ENCODE measurements at places on chromosomes 5 and 9. TPM values are rescaled to one million over a fixed set of nuclear protein-coding genes. Genes with fewer than 3 reads are reported as not detected.

DNA sequence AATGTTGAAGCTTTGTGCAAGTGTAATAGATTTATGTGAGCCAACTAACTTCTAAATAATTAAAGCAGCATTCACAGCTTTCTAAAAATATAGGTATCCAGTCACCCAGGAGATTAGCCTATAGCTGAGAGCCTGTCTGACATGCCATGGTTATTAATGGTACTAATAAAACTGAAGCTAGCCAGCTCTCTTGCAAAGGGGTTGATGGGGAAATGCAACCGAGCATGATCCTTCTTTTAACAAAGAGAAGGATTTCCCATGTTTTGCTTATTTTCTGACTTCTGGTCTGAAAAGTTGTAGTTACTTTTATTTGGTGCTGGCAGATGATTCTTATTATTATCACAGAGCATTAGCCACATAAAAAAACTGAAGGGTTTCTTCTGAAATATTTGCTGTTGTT, 488.7 kb upstream of the CYLC2 start:
- H3K4me1 ChIP-seq, result no peaks in the 10 kb centered on the region
- no peak for DNase-seq
- no peak overlapping the region for H3K4me3 ChIP-seq
- no peak overlapping the region for H3K27ac ChIP-seq
- no peaks in the 10 kb centered on the region for H3K36me3 ChIP-seq

DNA sequence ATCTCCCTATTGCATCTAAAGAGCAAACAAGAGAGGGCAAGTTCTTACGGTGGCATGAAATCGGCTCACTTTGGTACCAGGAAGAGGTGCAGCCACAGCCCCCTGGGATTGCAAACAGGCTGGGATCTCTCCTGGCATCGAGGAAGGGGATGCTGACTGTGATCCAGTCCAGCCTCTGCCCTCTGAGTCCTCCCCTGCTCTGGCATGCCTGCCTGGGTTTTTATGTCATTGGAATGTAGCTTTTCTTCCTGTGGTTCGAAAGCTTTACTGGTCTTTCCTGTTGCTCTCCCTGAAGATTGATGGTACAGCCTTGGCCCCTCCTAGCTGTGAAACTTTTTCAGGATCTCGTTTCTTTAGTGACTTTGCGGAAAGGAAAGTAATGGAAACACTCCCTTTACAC, 6.6 kb downstream of the SLC46A2 start:
- H3K4me1 ChIP-seq, result no peaks in the 10 kb centered on the region
- H3K36me3 ChIP-seq, result no peaks in the 10 kb centered on the region
- H3K27me3 ChIP-seq, result no peaks in the 10 kb centered on the region
- H3K27ac ChIP-seq, result no peak overlapping the region
- no peak for DNase-seq

- H3K36me3 ChIP-seq, result no peaks in the 10 kb centered on the region
- no peak for DNase-seq
- H3K4me1 ChIP-seq, result peaks cover 42% of the 10 kb centered on the region
- H3K27ac ChIP-seq, result peak overlapping the region; percentile 81
- peaks cover 39% of the 10 kb centered on the region for H3K27me3 ChIP-seq
Measured at GRCh38 chr5:139651043-139651834, 3.1 kb downstream of the CXXC5 start.

DNA sequence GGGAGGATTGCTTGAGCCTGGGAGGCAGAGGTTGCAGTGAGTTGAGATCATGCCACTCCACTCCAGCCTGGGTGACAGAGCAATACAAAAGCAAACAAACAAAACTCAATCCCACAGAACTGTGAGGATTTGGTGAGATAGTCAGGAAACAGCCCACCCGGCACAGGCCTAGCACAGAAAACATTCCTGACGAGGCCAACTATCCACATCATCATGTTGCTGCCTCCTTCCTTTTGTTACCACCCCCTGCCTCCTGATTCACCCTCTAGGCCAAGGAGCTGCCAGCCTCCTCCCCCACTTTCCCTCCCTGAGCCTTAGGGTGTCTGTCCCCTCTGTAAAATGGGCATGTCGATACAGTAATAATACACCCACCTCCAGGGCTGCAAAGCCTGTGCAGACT, 39.0 kb downstream of the STK10 start:
- peaks cover 95% of the 10 kb centered on the region for H3K4me1 ChIP-seq
- no peak for DNase-seq
- no peaks in the 10 kb centered on the region for H3K27me3 ChIP-seq
- H3K27ac ChIP-seq, result no peak overlapping the region

DNA sequence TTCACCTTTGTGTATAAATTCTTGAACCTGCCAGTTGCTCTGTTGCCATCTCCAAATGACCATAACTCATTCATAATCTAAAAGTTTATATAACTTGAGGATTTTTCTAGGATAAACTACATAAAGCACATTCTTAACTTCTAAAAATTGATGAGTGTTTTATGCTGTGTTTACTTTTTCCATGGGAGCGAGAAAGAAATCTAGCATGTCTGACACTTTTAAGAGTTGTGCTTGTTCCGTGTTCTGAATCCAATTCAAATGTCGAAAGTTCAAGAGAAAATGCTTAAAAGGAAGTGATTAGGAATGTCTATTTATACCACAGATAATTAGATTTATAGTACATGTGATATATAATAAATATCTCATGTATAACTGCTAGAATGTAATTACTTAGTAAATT, 154.4 kb downstream of the DEPDC1B start:
- no peaks in the 10 kb centered on the region for H3K27me3 ChIP-seq
- no peak overlapping the region for H3K4me3 ChIP-seq
- H3K27ac ChIP-seq, result no peak overlapping the region
- no peaks in the 10 kb centered on the region for H3K4me1 ChIP-seq
- no peaks in the 10 kb centered on the region for H3K36me3 ChIP-seq

Gene EGFLAM
- not detected for total RNA-seq

GRCh38 chr9:3916411-3916810, 383.5 kb downstream of the GLIS3 start:
- DNase-seq, result no peak
- no peak overlapping the region for H3K4me3 ChIP-seq
- no peaks in the 10 kb centered on the region for H3K4me1 ChIP-seq
- no peaks in the 10 kb centered on the region for H3K27me3 ChIP-seq

- H3K4me1 ChIP-seq, result no peaks in the 10 kb centered on the region
- no peak for DNase-seq
- no peaks in the 10 kb centered on the region for H3K36me3 ChIP-seq
Measured at GRCh38 chr9:114524247-114524681, 19.0 kb upstream of the WHRN start.

Gene CDH12
- total RNA-seq, result not detected

DNA sequence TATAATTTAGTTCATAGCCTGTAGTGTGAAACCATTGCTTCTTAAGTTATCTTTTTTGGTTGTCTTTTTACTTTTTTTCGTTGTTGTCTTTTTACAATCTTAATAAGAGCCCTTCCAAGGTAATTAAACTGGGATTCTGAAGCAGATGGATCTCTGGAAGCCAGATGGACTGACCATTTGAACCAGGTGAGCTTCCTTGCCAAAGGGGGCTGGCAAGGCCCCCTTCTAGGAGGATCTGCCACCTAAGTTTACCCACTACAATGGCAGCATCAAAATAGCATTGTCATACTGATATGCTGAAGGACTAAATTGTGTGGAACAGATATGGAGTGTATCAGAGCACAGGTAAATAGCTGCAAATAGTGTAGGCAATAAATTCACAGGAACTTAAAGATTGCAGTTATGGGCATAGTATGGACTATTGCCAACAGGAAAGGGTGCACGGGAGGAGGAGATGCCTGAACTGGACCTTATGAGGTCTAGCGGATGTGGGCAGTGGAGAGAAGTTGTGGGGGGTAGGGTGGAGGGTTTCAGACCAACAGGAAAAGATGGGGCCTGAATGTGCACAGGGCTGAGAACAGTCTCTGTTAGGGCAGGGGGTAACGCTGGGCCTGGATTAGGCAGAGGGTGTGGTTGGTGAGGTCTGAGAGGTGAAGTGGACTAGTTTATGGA, 61.5 kb upstream of the CTXN3 start:
- H3K4me1 ChIP-seq, result no peaks in the 10 kb centered on the region
- no peak overlapping the region for H3K27ac ChIP-seq
- H3K27me3 ChIP-seq, result no peaks in the 10 kb centered on the region
- H3K4me3 ChIP-seq, result no peak overlapping the region
- no peak for DNase-seq

Gene KIAA0825
- 1.5 TPM for total RNA-seq

DNA sequence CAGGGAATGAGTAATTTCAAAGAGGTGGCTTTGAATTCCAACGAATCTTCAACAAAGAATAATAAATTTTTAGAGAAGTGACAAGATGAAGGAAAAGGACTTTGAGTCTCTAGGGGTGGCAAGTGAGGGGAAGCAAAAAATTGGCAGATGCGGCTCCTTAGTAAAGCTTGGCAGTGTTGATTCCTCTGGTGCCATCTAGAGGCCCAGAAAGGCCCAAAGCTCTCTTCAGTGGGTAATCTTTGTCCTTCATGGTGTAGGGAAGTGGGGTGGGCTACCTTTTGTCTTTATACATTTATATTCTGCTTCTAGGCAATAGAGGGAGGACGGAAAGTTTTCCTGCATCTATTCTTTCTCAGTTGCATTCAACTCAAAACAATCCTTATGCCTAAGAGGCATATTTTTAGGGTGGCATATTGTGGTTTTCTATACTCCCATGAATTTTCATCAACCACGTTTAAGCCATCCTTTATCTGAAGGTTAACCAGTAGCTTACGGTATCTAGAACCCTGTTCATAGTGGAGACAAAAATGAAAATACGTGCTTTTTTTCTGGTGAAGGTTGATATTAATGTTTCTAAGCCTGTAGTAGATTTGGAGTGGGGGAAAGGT, 17.5 kb upstream of the ROPN1L start:
- H3K27ac ChIP-seq, result no peak overlapping the region
- H3K4me3 ChIP-seq, result no peak overlapping the region
- peaks cover 5% of the 10 kb centered on the region for H3K4me1 ChIP-seq
- no peaks in the 10 kb centered on the region for H3K27me3 ChIP-seq
- H3K36me3 ChIP-seq, result peaks cover 39% of the 10 kb centered on the region
- DNase-seq, result no peak

Gene FGF10
- not detected for total RNA-seq

- no peak overlapping the region for H3K27ac ChIP-seq
- no peaks in the 10 kb centered on the region for H3K27me3 ChIP-seq
- H3K4me3 ChIP-seq, result no peak overlapping the region
- no peaks in the 10 kb centered on the region for H3K36me3 ChIP-seq
- no peak for DNase-seq
Measured at GRCh38 chr5:126341906-126342630, 81.1 kb upstream of the GRAMD2B start.

GRCh38 chr5:68661237-68661636, 432.6 kb upstream of the SLC30A5 start:
- H3K36me3 ChIP-seq, result no peaks in the 10 kb centered on the region
- no peak for DNase-seq
- H3K27ac ChIP-seq, result no peak overlapping the region
- no peaks in the 10 kb centered on the region for H3K27me3 ChIP-seq
- no peaks in the 10 kb centered on the region for H3K4me1 ChIP-seq

Gene NSA2
- 167 TPM for total RNA-seq

GRCh38 chr5:159725475-159725874, 190.8 kb upstream of the ADRA1B start:
- no peak overlapping the region for H3K27ac ChIP-seq
- no peaks in the 10 kb centered on the region for H3K27me3 ChIP-seq
- no peak overlapping the region for H3K4me3 ChIP-seq
- H3K36me3 ChIP-seq, result no peaks in the 10 kb centered on the region

DNA sequence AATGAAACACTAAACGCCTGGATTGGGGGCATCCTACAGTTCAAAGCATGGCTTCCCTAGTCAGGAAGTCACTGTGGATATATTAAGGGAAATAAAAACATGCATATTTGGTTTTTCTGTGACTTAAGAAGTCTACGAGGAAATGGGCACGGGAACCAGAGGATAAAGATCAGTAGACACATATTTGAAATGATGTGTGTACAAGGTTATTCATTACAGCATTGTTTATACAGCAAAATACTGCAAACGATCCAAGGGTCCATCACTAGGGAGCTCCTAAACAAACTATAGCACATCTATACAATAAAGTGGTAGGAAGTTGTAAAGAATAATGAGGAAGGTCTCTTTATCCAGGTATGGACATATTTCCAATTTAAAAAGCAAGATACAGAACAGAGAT, 71.8 kb downstream of the EFNA5 start:
- no peaks in the 10 kb centered on the region for H3K36me3 ChIP-seq
- no peak overlapping the region for H3K4me3 ChIP-seq
- no peak for DNase-seq
- H3K27me3 ChIP-seq, result no peaks in the 10 kb centered on the region
- no peaks in the 10 kb centered on the region for H3K4me1 ChIP-seq

Gene LCN9
- not detected for total RNA-seq

Gene BRINP1
- total RNA-seq, result not detected

Gene GLDC
- 3.1 TPM for total RNA-seq

GRCh38 chr9:23153058-23153457, 673.0 kb downstream of the ELAVL2 start:
- no peaks in the 10 kb centered on the region for H3K36me3 ChIP-seq
- no peak for DNase-seq

DNA sequence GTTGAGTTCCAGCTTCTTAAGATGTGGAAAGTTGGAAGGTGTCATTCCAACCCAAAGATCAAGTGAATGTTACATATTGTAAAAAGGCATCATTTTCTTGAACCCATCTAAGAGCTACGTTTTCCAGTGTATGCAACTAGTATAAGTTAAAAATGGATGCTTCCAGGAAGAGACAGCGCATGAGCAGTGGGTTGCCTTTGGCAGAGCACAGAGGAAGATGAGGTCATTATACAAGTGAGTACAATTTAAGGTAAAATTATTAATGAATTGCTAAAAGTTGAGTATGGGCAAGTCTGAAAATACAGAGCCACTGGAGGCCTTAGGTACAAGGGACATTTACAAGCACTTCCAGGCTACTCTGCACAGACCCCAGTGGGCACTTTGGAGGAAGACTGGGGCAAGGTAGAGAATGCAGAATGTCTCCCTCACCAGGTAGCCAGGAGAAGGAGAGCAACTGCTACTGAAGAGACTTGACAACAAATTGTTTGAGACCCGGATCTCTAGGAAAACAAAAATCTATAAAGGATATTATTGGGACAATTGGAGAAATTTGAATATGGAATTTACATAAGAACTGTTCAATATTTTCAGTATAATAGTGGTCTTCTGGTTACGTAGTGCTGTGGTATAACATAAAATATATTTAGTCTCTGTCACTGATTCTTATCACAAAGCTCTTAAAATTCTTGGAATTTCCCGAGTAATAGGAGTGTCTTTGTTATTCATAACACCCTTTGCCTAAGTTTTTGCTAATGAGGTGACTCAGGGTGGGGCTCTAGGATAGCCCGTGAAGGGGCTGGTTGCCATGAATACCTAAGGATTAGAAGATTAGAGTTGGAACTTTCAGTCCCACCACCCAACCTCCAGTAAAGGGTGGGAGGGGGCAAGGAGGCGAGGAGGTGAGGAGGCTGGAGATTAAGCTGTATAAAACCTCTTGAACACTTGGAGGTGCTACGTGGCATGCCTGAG, 129.9 kb upstream of the FER start:
- H3K27ac ChIP-seq, result no peak overlapping the region
- H3K36me3 ChIP-seq, result no peaks in the 10 kb centered on the region
- no peaks in the 10 kb centered on the region for H3K4me1 ChIP-seq
- H3K4me3 ChIP-seq, result no peak overlapping the region

Measured in CD8-positive, alpha-beta memory T cell (primary cell).